ENCODE measurements at places on chromosomes 4 and X. TPM values are rescaled to one million over a fixed set of nuclear protein-coding genes. Genes with fewer than 3 reads are reported as not detected.

Gene HOPX
- 159 TPM for total RNA-seq

Gene TBC1D19
- total RNA-seq: 4.4 TPM

Gene HS6ST2
- 0.13 TPM for total RNA-seq

Gene PAPSS1
- 27.9 TPM for total RNA-seq

Gene SLC9B1
- 1.2 TPM for total RNA-seq

Gene MAMLD1
- 7.3 TPM for total RNA-seq

Gene RAB33A
- 10.6 TPM for total RNA-seq

Gene TDO2
- total RNA-seq: not detected

Gene NONO
- total RNA-seq: 542 TPM

Gene MUC7
- total RNA-seq: not detected

Gene LSM6
- total RNA-seq: 99.6 TPM

Gene THOC2
- 69.5 TPM for total RNA-seq

Gene SMIM43
- total RNA-seq: 0.44 TPM

Gene EGF
- not detected for total RNA-seq

Gene STPG2
- total RNA-seq: not detected

Gene HTN3
- not detected for total RNA-seq

Gene TASL
- 1.5 TPM for total RNA-seq

Gene TRIM60
- total RNA-seq: not detected

Gene SMR3B
- not detected for total RNA-seq

Gene TSPAN7
- total RNA-seq: 0.18 TPM

Gene MXRA5
- not detected for total RNA-seq

Gene CPE
- total RNA-seq: not detected

Gene BGN
- total RNA-seq: not detected

Gene GPM6B
- total RNA-seq: not detected

Gene RASL11B
- 0.27 TPM for total RNA-seq
